Hepatocyte (in vitro differentiated cells): ENCODE measurements at places on chromosomes 4 and X. TPM values are rescaled to one million over a fixed set of nuclear protein-coding genes. Genes with fewer than 3 reads are reported as not detected.
A peak's percentile ranks its signal among the peaks of the same experiment; 100 is the strongest.

QRFPR gene
- total RNA-seq: 0.17 and 0.68 TPM in 2 replicates

CCDC158 gene
- not detected in 2 replicates for total RNA-seq

MBNL3 gene
- total RNA-seq: 73.8 and 90.5 TPM in 2 replicates

ABLIM2 gene
- total RNA-seq: 0.68 and 1.7 TPM in 2 replicates

ADAM29 gene
- total RNA-seq: not detected in 2 replicates

ADGRA3 gene
- 51.3 and 61.6 TPM in 2 replicates for total RNA-seq

SUPT20HL2 gene
- total RNA-seq: not detected in 2 replicates

- H3K27me3 ChIP-seq: no peaks in the 10 kb centered on the region
- no peak for DNase-seq
- H3K4me3 ChIP-seq: no peak overlapping the region
- H3K4me1 ChIP-seq: no peaks in the 10 kb centered on the region
Measured at GRCh38 chrX:118504581-118504980, 9.0 kb downstream of the DOCK11 start.

DNA sequence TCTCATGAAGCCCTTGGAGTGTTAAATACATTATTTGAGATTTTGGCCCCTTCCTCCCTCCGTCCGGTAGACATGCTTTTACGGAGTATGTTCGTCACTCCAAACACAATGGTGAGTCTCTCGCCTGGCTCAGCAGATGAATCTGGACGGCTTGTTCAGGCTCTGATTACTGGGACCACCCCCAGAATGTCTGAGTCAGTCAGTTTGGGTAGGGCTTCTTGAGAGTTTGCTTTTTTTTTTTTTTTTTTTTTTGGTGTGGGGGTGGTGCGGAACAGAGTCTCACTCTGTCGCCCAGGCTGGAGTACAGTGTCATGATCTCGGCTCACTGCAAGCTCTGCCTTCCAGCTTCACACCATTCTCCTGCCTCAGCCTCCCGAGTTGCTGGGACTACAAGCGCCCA, 62.4 kb upstream of the MSANTD1 start:
- no peaks in the 10 kb centered on the region for H3K4me1 ChIP-seq
- H3K27me3 ChIP-seq: no peaks in the 10 kb centered on the region
- H3K27ac ChIP-seq: no peak overlapping the region
- H3K36me3 ChIP-seq: peaks cover 3% of the 10 kb centered on the region

- H3K27ac ChIP-seq: no peak overlapping the region
- DNase-seq: no peak
- no peaks in the 10 kb centered on the region for H3K4me1 ChIP-seq
- no peaks in the 10 kb centered on the region for H3K36me3 ChIP-seq
- no peaks in the 10 kb centered on the region for H3K27me3 ChIP-seq
Measured at GRCh38 chr4:114393295-114394038, 205.1 kb upstream of the UGT8 start.

DNA sequence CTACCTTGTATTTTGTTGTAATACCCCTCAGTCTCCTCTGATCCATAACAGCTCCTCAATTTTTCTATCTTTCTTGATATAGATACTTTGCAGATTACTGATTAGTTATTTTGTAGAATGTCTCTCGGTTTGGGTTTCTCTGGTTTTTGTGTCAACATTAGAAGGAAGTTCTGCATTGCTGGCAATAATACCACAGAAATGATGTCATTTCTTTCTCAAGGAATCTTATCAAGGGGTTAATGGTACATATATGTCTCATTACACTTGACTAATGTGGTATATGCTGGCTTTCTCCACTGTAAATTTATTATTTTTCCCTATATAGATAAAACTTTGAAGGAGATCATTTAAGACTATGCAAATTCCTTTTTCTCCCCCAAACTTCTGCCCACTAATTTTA, 183.6 kb upstream of the DKK2 start:
- H3K27ac ChIP-seq: no peak overlapping the region
- H3K4me3 ChIP-seq: no peak overlapping the region
- H3K4me1 ChIP-seq: no peaks in the 10 kb centered on the region
- no peaks in the 10 kb centered on the region for H3K36me3 ChIP-seq

DNA sequence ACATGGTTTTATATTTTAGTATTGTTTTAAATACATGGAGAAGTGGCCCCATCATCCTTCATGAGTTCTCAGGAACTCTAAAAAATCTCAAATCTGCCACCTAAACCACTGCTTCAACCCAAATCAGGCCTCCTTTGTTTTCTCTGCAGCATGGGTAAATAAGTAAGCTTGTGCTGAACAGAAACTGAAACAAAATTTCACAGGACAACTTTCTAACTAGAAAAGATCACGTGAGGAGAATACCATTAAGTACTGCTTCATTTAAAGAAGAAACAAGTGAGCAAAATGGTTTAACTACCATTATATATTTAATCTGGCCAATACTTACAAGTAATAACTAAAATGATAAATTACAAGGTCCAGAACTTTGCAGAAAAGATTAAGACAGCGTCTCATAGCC, 2.5 kb downstream of the ARAP2 start:
- no peak overlapping the region for H3K27ac ChIP-seq
- no peaks in the 10 kb centered on the region for H3K27me3 ChIP-seq
- DNase-seq: no peak
- H3K4me1 ChIP-seq: no peaks in the 10 kb centered on the region
- no peak overlapping the region for H3K4me3 ChIP-seq

DNA sequence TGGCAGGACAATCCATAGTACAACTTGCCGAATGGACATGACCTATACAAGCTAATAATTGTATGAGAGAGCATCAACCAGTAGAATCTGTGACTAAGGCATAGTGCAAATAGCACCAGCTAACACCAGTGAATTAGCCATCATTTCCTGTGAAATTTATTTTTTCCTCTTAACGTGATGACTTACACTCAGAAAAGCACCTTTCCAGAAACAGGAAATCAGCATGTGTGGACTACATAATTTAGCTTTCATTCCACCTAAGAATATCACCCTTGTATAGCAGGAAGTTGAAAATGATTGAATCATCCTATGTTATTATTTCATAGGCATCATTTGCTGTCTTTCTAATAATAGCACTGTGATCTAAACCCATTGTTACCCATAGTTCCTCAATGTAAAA, 1393.4 kb upstream of the PCDH7 start:
- H3K27me3 ChIP-seq: no peaks in the 10 kb centered on the region
- H3K4me1 ChIP-seq: no peaks in the 10 kb centered on the region
- H3K4me3 ChIP-seq: no peak overlapping the region
- no peak for DNase-seq

GRCh38 chrX:36575670-36576069, 432.5 kb upstream of the FAM47C start:
- H3K27ac ChIP-seq: no peak overlapping the region
- H3K4me1 ChIP-seq: no peaks in the 10 kb centered on the region
- H3K4me3 ChIP-seq: no peak overlapping the region
- no peaks in the 10 kb centered on the region for H3K36me3 ChIP-seq

DNA sequence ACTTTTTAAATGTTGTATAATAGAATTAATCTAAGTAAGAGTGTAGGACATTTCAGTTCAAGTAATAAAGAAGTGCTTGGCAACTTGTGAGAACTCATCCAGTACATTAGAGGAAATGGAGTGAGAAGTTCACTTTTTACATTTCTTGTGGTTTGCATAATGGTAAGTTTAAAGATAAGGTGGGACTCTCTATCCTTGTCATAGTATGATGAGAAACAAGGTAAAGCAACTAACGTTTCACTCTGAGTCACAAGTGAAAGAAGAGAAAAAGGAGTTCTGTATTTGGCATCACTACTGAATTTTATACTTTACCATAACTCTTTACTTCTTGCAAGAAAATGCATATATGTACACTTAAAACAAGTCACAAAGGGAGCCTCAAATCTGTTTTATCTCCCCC, 219.4 kb downstream of the SLC4A4 start:
- H3K27me3 ChIP-seq: no peaks in the 10 kb centered on the region
- no peak for DNase-seq
- no peaks in the 10 kb centered on the region for H3K4me1 ChIP-seq
- no peak overlapping the region for H3K4me3 ChIP-seq

DNA sequence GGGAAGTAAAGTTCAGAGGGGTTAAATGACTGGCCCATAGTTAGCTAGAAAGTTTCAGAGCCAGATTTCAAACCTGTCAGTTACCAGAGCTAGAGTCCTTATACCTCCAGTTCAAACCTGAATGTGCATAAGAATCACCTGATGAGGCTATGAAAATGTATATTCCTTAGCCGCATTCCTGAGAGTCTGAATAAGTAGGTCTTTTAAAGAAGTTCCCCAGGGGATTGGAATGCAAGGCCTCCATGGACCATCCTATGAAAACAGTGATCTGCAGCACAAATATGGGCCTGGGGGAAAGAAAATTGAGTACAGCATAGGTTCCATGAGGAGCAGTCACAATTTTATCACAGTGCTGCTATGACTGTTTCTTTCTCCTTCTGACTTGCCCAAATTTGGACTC, 263.9 kb upstream of the CXorf66 start:
- H3K4me3 ChIP-seq: no peak overlapping the region
- no peaks in the 10 kb centered on the region for H3K27me3 ChIP-seq
- no peaks in the 10 kb centered on the region for H3K36me3 ChIP-seq
- no peak overlapping the region for H3K27ac ChIP-seq
- no peaks in the 10 kb centered on the region for H3K4me1 ChIP-seq

- H3K4me3 ChIP-seq: no peak within 1 kb of the TSS
- no peaks in the 10 kb centered on the region for H3K27me3 ChIP-seq
- H3K36me3 ChIP-seq: no peaks in the 10 kb centered on the region
- no peak within 1 kb of the TSS for H3K27ac ChIP-seq
Measured at GRCh38 chrX:135170877-135171519, at the start of gene CT55. CT55 (minus strand) TSS chrX:135171398; CDS start chrX:135171171, 227 bp downstream.

GRCh38 chr4:123406872-123407271, 10.3 kb downstream of the SPRY1 start:
- H3K36me3 ChIP-seq: no peaks in the 10 kb centered on the region
- H3K4me3 ChIP-seq: no peak overlapping the region
- DNase-seq: no peak
- H3K27ac ChIP-seq: no peak overlapping the region

GRCh38 chr4:68905598-68905938, 46.0 kb downstream of the UGT2A3 start:
- no peak for DNase-seq
- peaks cover 32% of the 10 kb centered on the region for H3K4me1 ChIP-seq
- peak overlapping the region; percentile 91 for H3K27ac ChIP-seq
- no peak overlapping the region for H3K4me3 ChIP-seq
- H3K27me3 ChIP-seq: no peaks in the 10 kb centered on the region

GRCh38 chrX:111955901-111956300, 79.9 kb downstream of the TRPC5OS start:
- no peaks in the 10 kb centered on the region for H3K36me3 ChIP-seq
- no peaks in the 10 kb centered on the region for H3K27me3 ChIP-seq
- no peak overlapping the region for H3K4me3 ChIP-seq
- no peaks in the 10 kb centered on the region for H3K4me1 ChIP-seq

GRCh38 chr4:174882317-174882992, 35.7 kb upstream of the ADAM29 start:
- no peak overlapping the region for H3K4me3 ChIP-seq
- H3K27me3 ChIP-seq: no peaks in the 10 kb centered on the region
- no peak overlapping the region for H3K27ac ChIP-seq
- H3K36me3 ChIP-seq: no peaks in the 10 kb centered on the region
- no peaks in the 10 kb centered on the region for H3K4me1 ChIP-seq

- H3K4me1 ChIP-seq: peaks cover 23% of the 10 kb centered on the region
- H3K27ac ChIP-seq: no peak overlapping the region
- DNase-seq: no peak
- no peak overlapping the region for H3K4me3 ChIP-seq
- H3K27me3 ChIP-seq: no peaks in the 10 kb centered on the region
Measured at GRCh38 chr4:183284965-183285364, 35.1 kb downstream of the CLDN22 start.

DNA sequence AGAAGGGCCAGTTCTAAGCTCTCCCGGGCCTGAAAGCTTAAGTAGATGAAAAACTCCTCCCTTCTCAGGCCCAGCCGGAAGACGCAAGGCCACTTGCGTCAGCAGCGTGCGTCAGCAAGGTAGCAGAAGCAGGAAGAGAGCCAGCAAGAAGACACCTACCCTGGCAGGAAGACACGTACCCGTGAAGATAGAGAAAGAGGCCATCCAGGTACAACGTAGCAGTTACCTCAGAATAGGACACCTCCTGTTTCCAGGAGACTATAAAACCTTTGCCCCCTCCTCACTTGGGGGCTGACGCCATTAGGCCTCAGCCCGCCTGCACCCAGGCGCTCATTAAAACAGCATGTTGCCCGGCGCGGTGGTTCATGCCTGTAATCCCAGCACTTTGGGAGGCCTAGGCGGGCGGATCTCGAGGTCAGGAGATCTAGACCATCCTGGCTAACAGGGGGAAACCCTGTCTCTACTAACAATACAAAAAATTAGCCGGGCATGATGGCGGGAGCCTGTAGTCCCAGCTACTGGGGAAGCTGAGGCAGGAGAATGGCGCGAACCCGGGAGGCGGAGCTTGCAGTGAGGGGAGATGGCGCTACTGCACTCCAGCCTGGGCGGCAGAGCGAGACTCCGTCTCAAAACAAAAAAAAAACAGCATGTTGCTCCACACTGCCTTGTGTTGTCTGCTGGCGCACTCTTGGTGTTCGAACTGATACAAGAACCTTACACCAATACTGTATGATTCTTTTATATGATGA, 242.7 kb upstream of the NWD2 start:
- H3K4me3 ChIP-seq: no peak overlapping the region
- H3K4me1 ChIP-seq: no peaks in the 10 kb centered on the region
- DNase-seq: no peak
- no peaks in the 10 kb centered on the region for H3K36me3 ChIP-seq
- H3K27ac ChIP-seq: no peak overlapping the region
- H3K27me3 ChIP-seq: no peaks in the 10 kb centered on the region
